ENCODE measurements at places on chromosomes 12 and 14.

GRCh38 chr14:82224610-82225009 is 691.0 kb upstream of the SEL1L start:
- no peak overlapping the region for H3K4me3 ChIP-seq
- H3K36me3 ChIP-seq = no peaks in the 10 kb centered on the region

DNA sequence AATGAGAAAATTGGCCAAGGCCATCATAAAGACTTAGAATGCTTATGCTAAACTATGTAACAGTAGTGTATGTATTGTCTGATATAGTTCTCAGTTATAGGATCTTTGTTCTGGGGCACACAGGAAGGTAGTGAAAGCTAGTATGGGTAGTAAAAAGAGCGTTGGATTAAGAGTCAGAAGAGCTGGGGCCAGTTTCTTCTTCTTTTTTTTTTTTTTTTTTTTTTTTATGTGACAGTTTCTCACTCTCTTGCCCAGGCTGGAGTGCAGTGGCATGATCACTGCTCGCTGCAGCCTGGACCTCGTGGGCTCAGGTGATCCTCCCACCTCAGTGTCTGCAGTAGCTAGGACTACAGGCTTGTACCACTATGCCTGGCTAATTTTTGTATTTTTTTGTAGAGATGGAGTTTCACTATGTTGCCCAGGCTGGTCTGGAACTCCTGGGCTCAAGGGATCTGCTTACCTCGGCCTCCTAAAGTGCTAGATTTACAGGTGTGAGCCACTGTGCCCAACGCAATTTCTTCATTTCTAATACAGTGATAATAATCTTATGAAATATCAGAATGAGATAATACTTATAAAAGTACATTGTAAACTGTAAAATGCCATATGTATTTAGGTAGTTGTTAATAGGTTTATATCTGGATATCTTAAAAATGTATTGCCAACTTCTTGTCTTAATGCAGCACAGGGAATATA is 7.4 kb downstream of the MDM2 start:
- DNase-seq = no peak
- no peak overlapping the region for H3K4me3 ChIP-seq
- peaks cover 45% of the 10 kb centered on the region for H3K4me1 ChIP-seq
- H3K36me3 ChIP-seq = peaks cover 67% of the 10 kb centered on the region
- H3K27me3 ChIP-seq = no peaks in the 10 kb centered on the region
- H3K27ac ChIP-seq = no peak overlapping the region

GRCh38 chr14:50943943-50944646 is at the start of gene PYGL:
Gene PYGL, minus strand, starts transcription at chr14:50944483. Its CDS starts 80 bp downstream, at chr14:50944403.
- no peaks in the 10 kb centered on the region for H3K36me3 ChIP-seq
- H3K4me1 ChIP-seq = peaks cover 10% of the 10 kb centered on the region
- H3K27me3 ChIP-seq = peaks cover 32% of the 10 kb centered on the region

GRCh38 chr12:120940799-120941198 is 36.6 kb upstream of the SPPL3 start:
- peaks cover 6% of the 10 kb centered on the region for H3K4me1 ChIP-seq
- no peak overlapping the region for H3K27ac ChIP-seq
- DNase-seq = no peak
- no peaks in the 10 kb centered on the region for H3K36me3 ChIP-seq
- no peak overlapping the region for H3K4me3 ChIP-seq

DNA sequence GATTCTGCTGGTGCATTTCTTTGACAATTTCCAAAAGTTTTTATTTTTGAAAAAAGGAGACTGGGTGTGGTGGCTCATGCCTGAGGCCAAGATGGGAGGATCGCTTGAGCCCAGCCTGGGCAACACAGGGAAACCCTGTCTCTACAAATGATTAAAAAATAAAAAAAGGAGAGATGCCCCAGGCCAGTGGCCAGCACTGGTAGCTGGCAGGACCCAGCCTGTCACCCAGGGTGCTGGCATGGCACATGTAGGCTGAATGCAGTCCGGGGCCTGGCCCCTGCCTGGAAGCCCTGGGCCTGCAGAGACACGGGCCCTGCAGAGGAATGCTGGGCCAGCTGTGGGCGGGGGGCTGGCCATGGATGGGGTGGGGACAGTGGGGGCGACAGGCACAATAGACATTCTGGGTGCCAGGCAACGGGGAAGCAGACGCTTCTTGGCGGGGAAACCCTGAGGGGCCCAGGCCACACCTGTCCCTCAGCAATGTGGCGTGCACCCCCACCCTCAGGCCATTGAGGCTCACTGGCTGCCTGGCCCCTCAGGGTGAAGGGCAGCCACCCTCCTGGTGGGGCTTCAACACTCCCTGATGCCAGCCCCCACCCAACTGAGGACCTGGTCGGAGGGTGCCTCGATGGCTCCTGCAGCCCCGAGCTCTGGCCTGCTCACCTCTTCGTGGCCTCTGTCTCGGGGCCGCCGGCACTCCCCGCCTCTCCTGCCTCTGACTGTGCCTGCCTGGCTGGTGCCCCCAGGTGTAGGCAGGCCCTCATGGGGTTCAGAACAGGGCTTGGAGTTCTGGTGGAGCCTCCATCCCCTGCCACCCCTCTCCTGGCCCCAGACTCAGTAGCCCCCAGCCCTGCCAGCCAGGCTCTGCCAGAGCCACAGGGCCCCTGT is 12.1 kb downstream of the TRMT61A start:
- peaks cover 2% of the 10 kb centered on the region for H3K27me3 ChIP-seq
- no peaks in the 10 kb centered on the region for H3K4me1 ChIP-seq
- H3K36me3 ChIP-seq = peaks cover 2% of the 10 kb centered on the region
- no peak overlapping the region for H3K4me3 ChIP-seq
- H3K27ac ChIP-seq = no peak overlapping the region
- DNase-seq = no peak

GRCh38 chr14:69408331-69408960 is 10.0 kb downstream of the SLC39A9 start:
- no peak for DNase-seq
- no peak overlapping the region for H3K4me3 ChIP-seq
- H3K4me1 ChIP-seq = peaks cover 23% of the 10 kb centered on the region
- peaks cover 7% of the 10 kb centered on the region for H3K36me3 ChIP-seq

DNA sequence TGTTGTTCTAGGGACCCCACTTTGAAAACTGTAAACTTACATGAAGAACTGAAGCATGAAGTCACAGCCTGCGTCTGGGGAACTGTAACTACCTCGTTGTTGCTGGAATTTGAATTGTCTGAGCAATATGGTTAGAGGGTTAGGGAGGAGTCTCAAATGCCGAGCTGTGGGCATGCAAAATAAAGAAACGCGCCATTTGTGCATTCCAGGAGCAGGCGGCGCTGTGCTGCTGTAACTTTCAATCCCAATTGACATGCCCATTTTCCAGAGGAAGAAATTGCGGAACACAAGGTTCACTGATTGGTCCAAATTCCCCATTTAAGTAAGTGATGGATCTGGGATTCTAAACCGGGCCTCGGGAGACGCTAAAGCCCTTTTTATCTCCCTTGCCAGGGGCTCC is 61.3 kb downstream of the ZNF664 start:
- DNase-seq = no peak
- no peaks in the 10 kb centered on the region for H3K36me3 ChIP-seq
- H3K27ac ChIP-seq = no peak overlapping the region
- peaks cover 2% of the 10 kb centered on the region for H3K27me3 ChIP-seq
- H3K4me3 ChIP-seq = no peak overlapping the region

DNA sequence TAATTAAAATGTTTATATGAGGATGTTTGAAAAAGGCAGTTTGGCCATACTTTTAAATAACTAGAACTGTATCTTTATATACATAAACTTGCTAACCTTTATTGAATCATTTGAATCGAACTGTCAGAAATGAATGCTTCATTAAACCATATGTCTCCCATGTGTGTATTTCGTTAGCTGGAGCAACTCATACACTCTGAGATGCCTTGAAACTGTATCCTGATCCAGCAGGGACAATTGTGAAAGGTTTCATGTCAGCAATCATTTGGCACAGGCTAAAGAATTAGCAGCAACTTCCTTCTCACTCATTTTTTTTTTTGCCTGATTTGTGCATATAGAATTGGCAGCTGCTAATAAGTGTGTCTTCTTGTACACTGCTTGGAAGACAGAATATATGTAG is 109.9 kb downstream of the NAV3 start:
- H3K4me3 ChIP-seq = no peak overlapping the region
- no peak for DNase-seq
- H3K4me1 ChIP-seq = no peaks in the 10 kb centered on the region
- H3K27me3 ChIP-seq = no peaks in the 10 kb centered on the region
- no peaks in the 10 kb centered on the region for H3K36me3 ChIP-seq

DNA sequence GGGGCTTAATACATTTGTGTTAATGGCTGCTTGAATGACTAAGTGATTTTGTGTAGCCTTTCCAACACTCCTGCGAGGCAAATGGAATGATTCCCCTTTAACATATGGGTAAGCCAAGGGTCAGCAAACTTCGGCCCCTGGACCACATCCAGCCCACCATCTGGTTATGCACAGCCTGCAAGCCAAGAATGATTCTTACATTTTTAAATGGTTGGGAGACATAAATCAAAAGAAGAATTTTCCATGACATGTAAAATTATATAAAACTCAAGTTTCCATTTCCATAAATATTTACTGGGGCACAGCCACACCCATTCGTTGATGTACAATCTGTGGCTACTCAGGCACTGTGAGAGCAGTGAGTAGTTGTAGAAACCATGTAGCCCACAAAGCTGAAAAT is 9.0 kb downstream of the SLC8B1 start:
- DNase-seq = no peak
- H3K27ac ChIP-seq = no peak overlapping the region
- H3K4me1 ChIP-seq = peaks cover 35% of the 10 kb centered on the region
- no peak overlapping the region for H3K4me3 ChIP-seq
- peaks cover 43% of the 10 kb centered on the region for H3K36me3 ChIP-seq

GRCh38 chr12:95002754-95003153 is 743 bp downstream of the NDUFA12 start:
- peak overlapping the region; percentile 86 for H3K27ac ChIP-seq
- no peaks in the 10 kb centered on the region for H3K27me3 ChIP-seq
- peaks cover 55% of the 10 kb centered on the region for H3K4me1 ChIP-seq
- H3K36me3 ChIP-seq = peaks cover 37% of the 10 kb centered on the region
- H3K4me3 ChIP-seq = peak overlapping the region; percentile 89

GRCh38 chr14:74426202-74426582 is at the start of gene SYNDIG1L:
Gene SYNDIG1L, minus strand, starts transcription at chr14:74426210. Its CDS starts 16,466 bp downstream, at chr14:74409744.
- no peak for DNase-seq
- H3K27me3 ChIP-seq = peaks cover 42% of the 10 kb centered on the region
- no peak within 1 kb of the TSS for H3K4me3 ChIP-seq
- H3K36me3 ChIP-seq = peaks cover 1% of the 10 kb centered on the region
- H3K4me1 ChIP-seq = peaks cover 2% of the 10 kb centered on the region
- no peak within 1 kb of the TSS for H3K27ac ChIP-seq

GRCh38 chr12:94761559-94761958 is 111.2 kb upstream of the TMCC3 start:
- H3K36me3 ChIP-seq = no peaks in the 10 kb centered on the region
- no peaks in the 10 kb centered on the region for H3K27me3 ChIP-seq
- no peak overlapping the region for H3K4me3 ChIP-seq
- H3K27ac ChIP-seq = no peak overlapping the region
- H3K4me1 ChIP-seq = peaks cover 2% of the 10 kb centered on the region

DNA sequence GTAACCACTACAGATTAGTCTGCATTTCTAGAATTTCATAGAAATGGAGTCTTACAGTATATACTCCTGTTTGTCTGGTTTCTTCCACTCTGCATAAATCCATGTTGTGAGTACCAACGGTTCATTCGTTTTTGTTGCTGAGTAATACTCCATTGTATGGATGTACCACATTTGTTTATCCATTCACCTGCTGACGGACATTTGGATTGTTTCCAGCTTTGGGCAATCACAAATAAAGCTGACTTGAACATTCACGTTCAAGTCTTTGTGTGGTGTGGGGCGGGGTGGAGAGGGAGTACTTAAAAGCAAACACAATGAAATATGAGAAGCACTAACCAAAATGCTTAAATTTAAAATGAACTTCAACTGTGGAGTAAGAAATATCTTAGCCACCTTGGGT is 7.1 kb downstream of the HECTD4 start:
- no peak overlapping the region for H3K27ac ChIP-seq
- peaks cover 10% of the 10 kb centered on the region for H3K4me1 ChIP-seq
- DNase-seq = no peak
- no peaks in the 10 kb centered on the region for H3K36me3 ChIP-seq

Data from activated naive CD4-positive, alpha-beta T cell treated with anti-CD3 and anti-CD28 coated beads for 36 hours (primary cell).